Esophagus squamous epithelium (tissue), 5 donors: ENCODE measurements at places on chromosomes 2 and 18.

DNA sequence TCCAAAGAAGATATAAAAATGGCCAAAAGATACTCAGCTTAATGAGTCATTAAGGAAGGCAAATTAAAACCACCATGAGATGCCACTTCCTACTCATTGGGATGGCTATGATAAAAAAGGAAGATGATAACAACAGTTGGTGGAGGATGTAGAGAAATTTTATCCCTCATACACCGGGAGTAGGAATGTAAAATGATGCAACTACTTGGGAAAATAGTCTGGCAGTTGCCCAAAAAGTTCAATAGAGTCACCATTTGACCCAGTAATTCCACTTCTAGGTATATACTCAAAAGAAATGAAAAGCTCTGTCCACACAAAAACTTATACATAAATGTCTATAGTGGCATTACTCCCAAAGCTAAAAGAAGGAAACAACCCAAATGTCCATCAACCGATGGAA, 10.1 kb upstream of the SULT1C2 start:
- no peak for DNase-seq

- DNase-seq: no peak
These were observed 265.4 kb upstream of the HDAC4 start for GRCh38 chr2:239666053-239666854.

- DNase-seq: no peak
These were observed 334.3 kb downstream of the FIGN start for GRCh38 chr2:163401481-163401880.

GRCh38 chr2:207796585-207797350, 27.1 kb upstream of the FZD5 start:
- DNase-seq: no peak

DNA sequence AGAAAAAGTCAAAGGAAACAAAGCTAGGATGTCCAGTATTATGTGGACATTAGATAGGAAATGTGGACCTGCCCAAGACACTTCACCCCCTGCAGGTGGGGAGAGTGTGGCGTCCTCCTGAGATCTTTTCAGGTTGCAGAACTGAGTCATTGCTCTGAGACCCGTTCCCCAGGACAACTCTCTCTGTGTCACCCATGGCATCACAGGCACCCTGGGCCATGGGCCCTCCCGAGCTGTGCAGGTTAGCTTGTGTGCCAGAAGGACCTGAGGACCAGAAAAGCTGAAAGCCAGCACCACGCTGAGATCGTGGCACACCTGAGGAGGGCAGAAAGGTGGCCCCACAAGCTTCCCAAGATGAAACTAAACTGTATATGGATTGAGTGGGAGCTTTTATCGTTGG, 229.5 kb downstream of the AGAP1 start:
- no peak for DNase-seq
